ENCODE measurements at places on chromosomes 12 and 14.
A peak's percentile ranks its signal among the peaks of the same experiment; 100 is the strongest.

DNA sequence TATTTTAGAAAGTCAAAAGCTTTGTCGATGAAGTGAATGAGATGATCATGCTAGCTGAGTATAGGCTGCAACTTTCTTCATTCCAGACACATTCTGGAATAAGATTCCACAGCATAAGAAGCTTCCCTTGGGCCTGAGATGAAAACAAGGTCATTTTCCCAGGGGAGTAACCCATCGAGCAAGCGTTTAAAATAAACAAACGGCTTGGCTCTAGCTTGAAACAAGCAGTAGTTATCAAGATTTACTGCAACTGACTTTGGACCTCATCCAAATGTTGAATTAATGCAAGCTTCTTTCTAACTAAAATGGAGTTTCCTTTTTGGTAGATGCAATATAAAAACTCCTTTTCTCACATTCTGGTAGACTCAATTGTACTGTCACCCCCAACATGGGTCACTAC, 23.0 kb downstream of the KCNJ8 start:
- DNase-seq = no peak

- peak; percentile 61 for DNase-seq
Observed at GRCh38 chr12:108333898-108334699, 5.0 kb downstream of the CMKLR1 start.

- DNase-seq = no peak
Observed at GRCh38 chr12:20805921-20806320, 4.6 kb upstream of the SLCO1B3 start.

- no peak for DNase-seq
Observed at GRCh38 chr14:83207550-83207949, 1673.9 kb upstream of the SEL1L start.

DNA sequence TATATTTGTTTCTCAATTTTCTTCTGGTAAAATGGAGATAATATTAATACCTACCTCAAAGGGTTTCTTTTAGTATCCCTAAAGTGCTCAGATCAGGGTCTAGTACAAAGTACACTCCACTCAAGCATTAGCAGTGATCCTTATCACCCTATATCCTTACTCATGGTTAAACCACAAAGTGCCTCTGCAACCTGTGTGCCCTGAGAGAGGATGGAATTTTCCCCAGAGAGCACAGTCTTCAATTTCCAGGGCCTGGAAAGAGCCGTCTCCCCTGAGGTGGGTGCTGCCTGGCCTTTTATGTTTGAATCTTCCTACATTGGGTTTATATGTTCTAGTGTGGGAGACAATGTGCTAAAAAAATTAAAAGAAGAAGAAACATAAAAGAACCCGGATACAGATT, 183.1 kb upstream of the FBXO33 start:
- no peak for DNase-seq

DNA sequence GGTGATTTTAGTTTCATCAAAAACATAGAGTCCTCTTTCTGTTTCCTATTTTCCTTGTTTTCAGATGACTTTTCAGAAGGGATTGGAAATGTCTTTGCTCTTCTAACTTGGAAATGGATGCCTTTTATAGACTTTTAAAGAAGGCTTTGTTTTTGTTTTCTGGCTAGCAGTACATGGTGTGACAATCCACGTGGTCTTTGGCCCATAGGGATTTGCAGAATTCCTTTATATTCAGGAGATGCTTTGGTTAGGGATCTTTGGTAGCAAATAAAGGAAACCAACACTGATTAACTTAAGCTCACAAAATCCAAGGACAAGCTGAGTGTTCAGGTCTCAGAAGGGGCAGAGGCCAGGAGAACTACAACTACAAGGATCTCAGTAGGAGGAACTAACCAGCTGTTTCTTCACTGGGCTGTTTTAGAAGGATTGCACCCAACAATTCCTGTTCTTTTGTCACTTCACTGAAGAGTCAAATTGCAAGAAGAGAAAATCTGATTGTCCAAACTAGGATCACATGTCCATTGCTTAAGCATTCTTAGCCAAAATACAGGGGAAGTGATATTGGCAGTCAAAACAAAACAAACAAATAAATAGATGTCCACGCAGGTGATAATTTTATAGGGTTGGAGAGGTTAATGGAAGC, 58.6 kb upstream of the MANSC4 start:
- DNase-seq = no peak

DNA sequence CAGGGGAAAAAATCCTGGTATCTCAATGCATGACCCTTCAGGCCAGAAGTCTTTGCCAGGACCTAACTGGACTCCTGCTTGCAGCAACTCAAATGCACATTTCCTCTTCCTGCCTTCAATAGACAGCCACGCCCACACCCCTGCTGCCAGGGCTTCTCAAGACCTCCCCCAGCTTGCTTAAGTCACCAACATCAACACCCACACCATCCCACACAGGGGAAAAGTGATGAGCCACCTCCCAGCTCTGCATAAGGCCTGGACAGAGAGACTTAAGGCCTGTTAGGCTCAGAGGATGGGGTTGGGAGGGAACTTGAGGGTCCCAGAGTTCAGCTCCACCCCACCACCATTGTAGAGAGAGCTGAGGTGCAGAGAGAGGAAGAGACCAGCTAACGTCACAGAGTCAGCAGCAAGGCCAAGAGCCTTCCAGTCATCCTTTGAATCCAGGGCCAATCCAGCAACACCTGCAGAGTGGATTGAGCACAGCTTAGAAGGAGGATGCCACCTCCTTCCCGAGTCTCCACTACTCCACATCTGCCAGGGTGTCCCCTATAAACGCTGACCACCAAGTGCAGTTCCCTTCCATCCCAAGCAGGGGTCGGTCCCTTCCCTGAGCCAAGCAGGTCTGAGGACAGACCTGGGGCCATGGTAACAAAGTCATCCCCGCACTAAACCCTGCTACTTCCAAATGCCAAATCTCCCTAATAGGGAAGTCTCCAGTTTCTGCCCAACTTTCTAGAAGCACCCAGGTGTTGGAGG, 50.0 kb downstream of the KDM2B start:
- peak; percentile 79 for DNase-seq

GRCh38 chr12:124150168-124150567, 144.7 kb upstream of the RFLNA start:
- no peak for DNase-seq

DNA sequence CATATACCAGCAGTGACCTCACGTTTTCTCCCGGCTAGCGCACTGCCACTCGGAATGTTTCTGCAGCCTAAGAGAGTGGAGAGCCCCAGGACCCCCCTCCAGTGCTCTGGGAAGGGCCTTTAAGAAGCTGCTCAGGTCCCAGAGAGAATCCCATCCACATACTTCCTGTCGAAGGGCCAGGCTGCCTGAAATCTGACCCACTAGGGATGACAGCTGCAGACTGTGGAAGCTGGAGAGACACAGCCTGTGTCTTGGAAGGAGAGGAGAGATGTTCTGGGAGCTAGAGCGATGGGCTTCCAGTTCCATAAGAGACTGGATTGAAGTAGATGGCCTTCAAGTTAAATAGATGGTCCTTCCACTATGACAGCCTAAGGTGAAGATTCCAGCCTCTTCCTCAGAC, 54.4 kb downstream of the IQSEC3 start:
- DNase-seq = no peak

DNA sequence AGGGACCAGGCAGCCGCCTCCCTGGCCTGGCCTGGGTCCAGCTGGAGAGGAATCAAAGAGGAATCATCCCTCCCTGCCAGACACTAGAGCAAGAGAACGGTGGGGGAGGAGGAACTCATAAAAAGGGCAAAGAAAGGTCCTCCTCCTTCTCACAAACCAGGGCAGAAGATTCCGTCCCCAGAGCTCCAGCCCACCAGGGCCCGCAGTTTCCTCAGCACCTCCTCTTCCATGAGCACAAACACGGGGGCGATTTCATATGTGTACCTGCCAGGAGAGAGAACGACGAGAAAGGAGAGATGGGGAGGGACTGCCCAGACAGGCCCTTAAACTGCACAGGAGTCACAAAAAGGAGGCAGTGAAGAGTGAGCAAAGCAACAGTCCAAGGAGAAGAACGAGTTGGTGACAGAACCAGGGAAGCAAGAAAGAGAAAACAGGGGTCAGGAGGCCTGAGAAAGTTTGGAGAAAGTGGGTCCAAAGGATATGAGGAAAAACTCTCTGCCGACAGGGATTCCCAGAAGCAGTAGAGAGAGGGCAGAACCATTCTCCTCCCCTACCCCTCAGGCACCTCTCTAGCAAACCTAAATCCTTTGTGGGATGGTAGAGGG, 8.7 kb upstream of the ZNF740 start:
- DNase-seq = no peak

DNA sequence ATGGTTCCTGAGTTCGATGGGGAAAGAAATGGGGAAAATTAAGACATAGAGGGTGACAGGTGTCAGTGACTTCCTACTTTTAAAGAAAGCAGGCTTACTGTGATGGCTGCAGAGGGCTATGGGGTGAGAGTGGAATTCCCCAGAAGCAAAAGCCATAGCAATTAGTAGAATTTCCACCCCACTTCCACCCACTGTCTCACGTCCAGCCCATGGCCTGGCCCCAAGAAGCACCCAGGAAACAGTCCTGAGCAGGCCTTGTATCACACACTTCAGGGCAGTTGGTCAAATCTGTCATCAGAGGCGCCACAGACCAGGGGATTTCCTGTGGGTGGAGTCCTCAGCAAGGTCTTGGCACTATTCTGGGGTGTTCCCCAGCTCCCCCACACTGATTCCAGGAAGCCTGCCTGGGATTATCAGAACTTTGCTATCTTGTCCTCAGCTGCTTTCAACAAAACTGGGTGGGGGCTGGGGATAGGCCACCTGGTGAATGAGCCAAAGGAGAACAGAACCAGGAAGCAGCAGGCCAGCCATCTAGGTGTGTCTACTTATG, 120.1 kb upstream of the CCND2 start:
- DNase-seq = peak; percentile 89

GRCh38 chr14:59022144-59022543, 166.3 kb upstream of the DAAM1 start:
- no peak for DNase-seq

DNA sequence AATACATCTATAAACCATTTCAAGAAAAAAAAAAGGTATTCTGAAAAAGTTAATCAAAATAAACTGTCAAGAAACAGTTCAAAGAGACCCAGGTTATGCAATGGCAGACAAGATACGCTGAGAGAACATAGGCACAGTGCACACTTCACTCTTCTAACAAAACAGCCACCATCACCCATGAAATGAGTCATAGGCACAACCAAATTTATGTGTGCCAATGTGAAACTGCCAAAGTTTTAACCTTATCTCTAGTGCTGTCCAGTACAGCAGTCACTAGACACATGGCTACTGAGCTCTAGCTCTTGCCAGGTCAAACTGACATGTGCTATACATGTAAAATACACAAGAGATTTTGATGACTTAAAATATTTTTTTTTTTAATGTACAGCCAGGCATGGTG, 1.4 kb downstream of the CEP128 start:
- DNase-seq = no peak

DNA sequence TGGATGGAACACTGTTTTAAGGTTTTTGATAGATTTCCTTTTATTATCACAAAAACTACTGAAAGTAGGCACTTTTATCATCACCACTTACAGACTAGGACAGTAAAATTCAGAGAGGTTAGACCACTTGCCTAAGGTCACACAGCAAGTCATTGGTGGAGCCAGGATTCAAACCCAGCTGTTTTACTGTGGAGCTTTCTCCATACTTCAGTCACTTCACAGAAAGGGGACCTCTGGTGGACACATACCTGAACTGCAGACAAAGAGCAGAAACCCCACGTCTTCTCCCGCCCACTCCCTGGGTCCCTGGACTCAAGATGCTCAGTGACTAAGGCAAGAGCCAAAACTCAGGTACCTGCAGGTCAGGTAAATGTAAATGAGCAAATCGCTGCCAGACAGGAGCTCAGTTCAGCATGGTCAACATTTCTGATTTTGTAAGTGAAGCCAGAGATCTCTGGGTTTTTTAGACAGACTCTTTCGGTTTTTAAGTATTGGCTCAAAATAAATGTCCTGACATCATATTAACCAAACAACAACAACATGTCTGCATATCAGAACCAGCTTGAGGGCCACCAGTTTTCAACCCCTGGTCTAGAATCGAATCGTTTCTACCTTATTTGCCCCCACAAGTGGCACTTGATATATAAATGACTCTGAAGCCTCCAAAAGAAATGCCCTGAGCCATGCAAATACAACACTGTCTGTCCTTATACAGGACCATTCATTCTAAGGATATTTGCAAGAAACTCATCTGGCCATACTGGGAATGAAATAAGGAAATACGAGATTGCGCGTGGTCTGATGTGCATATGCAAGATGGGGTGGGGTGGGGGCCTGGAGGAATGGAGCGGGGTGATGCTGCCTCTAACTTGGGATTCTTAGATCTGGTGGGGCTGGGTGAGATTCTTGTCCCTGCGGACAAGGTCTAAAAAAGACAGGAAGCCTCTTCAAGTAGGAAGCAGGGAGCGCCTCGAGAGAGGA, 110.9 kb downstream of the KSR2 start:
- DNase-seq = peak; percentile 26

- no peak for DNase-seq
Observed at GRCh38 chr12:80565271-80565670, 121.2 kb downstream of the PTPRQ start.

DNA sequence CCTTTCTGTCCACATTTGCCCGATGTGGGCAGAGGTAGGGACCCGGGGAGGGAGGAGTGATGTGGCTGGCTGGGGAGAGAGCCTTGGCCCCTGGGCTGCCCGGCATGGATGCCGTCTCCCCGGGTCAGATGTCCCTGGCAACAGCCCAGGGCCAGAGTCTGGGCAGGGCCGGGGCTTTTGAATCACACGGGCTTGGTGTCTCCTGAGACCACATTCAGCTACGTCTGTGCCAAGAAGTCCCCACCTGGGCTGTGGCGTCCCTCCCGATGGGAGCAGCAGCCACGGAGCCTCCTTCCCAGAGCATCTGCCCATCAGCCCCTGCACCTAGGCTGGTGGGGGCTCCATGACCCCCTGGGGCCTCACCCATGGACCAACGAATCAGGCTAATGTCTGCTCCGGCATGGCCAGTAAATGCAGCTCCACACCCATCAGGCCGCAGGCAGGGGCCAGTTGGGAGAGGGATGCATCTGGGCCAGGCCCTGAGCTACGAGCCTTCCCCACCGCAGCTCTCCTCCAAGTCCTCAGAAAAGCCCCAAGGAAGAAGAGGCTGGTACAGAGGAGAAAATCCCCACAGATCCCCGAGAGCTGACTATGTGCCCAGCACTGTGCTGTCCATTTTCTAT, 109.4 kb downstream of the RFLNA start:
- no peak for DNase-seq

GRCh38 chr14:28707814-28708213, 58.8 kb upstream of the FOXG1 start:
- no peak for DNase-seq
